ENCODE measurements at places on chromosomes 5 and 9.
A peak's percentile ranks its signal among the peaks of the same experiment; 100 is the strongest.

DNA sequence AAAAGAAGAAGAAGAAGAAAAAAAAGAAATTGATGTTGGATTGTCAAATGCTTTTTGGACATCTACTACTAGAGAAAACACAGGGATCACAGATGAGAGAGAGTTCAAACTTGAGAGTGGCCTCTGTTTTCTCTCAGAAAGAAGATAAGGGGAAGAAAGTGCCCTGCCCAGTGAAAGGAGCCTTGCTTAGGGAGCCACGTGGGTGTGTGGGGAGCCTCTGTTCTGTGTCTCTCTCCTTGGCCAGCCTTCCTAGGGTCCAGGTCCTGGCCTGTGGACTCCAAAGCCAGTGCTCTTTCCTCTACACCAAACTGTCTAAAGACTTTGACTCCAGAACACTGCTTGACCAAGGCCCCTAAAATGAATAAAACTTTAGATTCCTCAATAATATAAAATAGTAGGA is 22.0 kb upstream of the COL15A1 start:
- no peak for DNase-seq

DNA sequence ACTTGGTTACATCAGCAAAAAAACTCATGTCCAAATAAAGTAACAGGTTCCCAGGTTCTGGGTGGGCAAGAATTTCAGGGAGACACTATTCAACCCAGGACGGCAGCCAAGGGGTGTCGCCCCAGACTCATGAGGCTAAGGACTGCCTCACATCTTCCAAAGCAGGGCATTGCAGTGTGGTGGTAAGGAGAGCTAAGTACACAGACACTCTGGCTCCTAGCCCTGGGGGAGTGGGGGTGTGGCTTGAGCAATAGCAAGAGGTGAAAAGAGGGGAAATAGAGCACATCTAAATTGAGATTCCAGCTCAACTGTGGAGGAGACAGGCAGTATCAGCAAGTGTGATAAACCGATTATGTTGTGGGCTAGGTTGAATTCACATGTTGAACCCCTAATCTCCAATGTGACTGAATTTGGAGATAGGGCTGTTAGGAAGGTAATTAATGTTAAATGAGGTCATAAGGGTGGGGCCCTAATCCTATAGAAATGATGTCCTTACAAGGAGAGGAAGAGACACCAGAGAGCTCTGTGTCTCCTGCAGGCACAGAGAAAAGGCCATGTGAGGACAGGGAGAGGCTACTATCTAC is 49.9 kb upstream of the MARCHF11 start:
- no peak for DNase-seq

DNA sequence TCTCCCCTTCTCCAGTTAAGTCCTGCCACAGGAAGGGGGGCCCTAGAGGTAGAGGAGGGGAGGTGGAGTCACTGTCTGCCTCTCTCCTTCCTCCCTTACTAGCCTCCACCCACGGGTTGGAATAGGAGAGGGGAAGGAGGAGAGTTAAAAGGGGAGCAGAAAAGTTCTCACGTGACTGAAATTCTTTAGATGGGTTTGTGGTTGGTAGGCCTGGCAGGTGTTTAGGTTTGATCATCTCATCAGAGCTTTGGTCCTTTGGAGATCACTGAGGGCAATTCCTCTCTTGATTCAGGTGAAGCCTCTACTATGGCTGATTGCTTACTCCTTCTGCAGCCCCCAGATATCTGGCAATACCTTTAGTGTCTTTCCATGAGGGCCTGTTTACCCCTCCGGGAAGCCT is 24.9 kb upstream of the C5orf63 start:
- DNase-seq = no peak

GRCh38 chr5:72523960-72524582 is 16.9 kb upstream of the ZNF366 start:
- peak; percentile 23 for DNase-seq

- DNase-seq = no peak
Observed at GRCh38 chr5:147168578-147169327, 66.1 kb upstream of the STK32A start.

- no peak for DNase-seq
Observed at GRCh38 chr9:79208791-79209396, 362.9 kb upstream of the TLE4 start.

Data from GM18507 (cell line).